Left renal cortex interstitium (tissue), 4 donors: ENCODE measurements at places on chromosomes 12 and 14. TPM values are rescaled to one million over a fixed set of nuclear protein-coding genes. Genes with fewer than 3 reads are reported as not detected.

- no peak for DNase-seq
These were observed 77.9 kb upstream of the SOX5 start for GRCh38 chr12:24027352-24027751.

- no peak for DNase-seq
These were observed 304.3 kb upstream of the KITLG start for GRCh38 chr12:88884600-88884999.

DNA sequence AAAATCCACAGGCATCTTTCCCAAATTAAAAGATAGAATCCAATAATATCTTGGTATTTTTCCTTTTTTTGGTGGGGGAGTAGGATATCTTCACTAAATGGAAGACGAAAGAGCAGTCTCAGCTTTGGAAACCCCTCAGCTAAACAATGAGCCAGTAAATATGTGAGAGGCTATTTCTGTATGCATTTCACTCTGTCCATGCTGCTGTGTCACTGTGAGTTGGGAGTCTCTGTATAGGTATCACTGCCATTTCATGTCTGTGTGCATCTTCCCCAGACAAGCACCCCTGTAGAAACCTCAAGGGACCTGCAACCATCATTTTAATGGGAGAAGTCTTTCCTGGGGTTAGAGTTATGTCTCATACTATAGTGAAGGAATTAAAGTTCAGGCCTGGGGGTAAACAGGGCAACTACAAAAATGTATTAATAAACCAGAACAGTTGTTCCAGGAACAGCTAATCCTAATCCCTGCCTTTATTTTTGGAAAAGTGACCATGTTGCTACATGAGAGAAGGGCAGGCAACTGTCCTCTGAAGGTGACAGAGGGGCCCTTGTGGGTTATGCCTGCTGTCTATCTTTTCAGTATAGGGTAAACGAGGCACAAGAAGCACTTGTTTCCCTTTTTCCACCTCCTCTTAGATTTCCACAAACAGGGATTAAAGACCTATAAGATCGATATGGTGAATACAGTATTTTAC is 11.3 kb upstream of the STAC3 start:
- no peak for DNase-seq

DNA sequence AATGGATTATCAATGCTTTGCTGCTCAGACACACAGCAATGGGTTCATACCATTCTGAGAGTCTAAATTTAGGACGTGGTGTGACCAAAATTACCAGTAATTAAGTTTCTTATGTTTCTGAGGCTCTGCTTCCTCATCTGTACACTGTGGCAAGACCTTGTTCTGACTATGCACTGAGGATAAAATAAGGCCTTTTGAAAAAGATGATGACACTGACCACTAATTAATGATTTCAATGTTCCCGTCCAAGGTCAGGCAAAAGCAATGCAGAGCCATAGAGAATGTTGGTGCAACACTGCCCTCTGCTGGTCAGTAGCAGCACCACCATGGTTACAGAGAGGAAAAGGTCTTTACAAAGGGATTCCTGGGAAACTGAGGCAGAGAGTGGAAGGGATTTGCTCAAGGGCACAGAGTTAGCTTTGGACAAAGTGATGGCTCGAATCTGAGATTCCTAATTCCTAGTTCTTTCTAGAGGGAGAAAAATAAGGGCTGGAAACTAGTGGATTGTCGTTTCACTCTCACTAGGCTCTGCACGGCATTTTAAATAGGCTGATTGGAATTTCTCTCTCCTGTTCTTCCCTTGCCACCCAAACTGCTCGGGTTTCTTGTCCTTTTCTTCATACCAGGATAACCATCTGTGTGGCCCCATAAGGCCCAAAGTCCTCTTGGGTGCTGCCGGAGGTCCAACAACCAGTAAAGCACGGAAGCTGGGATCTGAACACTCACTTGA is 22.3 kb upstream of the P2RX7 start:
- no peak for DNase-seq

GRCh38 chr14:96126783-96127271 is 77.8 kb upstream of the BDKRB2 start:
- no peak for DNase-seq

DNA sequence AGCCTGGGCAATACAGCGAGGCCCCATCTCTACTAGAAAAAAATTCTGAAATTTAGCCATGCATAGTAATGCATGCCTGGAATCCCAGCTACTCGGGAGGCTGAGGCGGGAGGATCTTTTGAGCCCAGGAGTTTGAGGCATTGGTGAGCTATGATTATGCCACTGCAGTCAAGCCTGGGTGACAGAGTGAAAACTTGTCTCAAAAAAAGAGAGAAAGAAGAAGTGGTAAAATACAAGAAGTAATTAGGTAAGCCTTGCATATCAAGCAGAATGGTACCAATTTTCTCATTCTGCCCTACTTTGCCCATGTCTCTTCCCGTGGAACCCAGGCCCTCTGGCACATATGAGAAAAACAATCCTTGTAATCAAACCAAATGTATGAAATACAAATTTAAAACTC is 70.7 kb downstream of the SUSD6 start:
- DNase-seq, result no peak

DNA sequence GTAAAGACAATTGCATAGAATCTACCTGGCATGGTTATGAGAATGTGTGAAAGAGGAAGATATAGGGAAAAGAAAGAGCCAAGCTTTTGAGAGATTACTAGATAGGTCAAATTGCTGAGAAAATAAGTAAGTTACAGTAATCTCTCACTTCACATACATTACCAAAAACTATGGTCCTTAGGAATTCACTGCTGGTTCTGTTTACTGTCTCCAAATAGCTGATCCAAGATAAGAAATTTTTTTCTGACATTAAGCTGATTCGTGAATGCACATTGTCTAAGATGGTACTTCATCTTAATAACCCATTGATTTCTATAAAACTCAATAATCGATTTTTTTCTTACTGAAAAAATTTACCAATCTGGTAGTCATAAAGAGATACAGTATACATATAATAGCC is 17.4 kb downstream of the SIX1 start:
- DNase-seq, result no peak

DNA sequence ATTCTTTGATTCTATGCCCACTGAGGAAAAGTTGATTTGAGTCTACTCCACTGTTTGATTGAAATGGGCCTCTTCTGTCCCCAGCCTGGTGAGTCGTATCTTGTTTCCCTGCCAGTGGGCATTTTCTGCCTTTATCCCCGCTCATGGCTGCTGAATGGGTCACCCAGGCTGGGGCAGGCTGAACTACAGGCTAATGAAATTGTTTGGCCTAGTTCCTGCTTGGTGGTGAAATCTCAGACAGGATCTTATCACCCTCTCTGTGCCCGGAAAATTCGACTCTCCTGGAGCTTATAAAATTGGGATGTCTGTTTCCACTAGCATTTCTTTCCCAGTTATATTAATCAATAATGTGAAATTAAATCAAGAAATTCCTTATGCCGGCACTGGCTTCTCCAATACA is 65.0 kb downstream of the CHST11 start:
- DNase-seq, result no peak

GRCh38 chr12:47236109-47236714 is 156.5 kb upstream of the AMIGO2 start:
- DNase-seq, result no peak

DNA sequence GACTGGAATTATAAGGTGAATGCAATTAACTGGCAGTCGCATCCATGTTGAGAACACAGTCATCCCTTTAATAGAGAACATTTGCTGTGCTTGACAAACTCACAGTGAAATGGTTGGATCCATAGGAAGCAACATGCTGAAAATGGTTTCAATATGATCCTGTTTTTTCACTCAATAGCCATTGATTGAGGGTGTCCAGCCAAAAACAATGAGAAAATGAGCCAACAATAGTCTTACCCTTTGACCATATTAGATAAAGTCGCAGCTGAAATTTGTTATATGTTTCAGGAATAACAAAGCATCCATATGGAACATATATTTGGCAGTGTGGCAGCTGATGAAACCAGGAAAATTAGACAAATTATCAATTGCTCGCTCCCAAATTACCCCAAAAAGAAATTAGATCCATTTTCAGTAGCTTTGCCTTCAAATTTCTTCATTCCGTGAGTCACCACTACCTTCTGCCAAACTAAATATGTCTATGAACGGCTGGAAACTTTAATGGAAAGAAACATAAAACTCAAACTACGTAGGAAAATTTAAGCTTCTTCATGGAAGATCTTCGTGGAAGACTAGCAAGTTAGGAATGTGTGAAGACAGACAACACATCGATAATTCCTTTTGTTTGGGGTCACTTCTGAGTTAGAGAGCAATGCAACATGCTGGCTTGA is 17.4 kb downstream of the IGF1 start:
- DNase-seq, result no peak

- no peak for DNase-seq
These were observed 259.2 kb upstream of the RMST start for GRCh38 chr12:97203408-97203807.

- DNase-seq, result no peak
These were observed 574 bp upstream of the FANCM start for GRCh38 chr14:45135156-45135555.

DNA sequence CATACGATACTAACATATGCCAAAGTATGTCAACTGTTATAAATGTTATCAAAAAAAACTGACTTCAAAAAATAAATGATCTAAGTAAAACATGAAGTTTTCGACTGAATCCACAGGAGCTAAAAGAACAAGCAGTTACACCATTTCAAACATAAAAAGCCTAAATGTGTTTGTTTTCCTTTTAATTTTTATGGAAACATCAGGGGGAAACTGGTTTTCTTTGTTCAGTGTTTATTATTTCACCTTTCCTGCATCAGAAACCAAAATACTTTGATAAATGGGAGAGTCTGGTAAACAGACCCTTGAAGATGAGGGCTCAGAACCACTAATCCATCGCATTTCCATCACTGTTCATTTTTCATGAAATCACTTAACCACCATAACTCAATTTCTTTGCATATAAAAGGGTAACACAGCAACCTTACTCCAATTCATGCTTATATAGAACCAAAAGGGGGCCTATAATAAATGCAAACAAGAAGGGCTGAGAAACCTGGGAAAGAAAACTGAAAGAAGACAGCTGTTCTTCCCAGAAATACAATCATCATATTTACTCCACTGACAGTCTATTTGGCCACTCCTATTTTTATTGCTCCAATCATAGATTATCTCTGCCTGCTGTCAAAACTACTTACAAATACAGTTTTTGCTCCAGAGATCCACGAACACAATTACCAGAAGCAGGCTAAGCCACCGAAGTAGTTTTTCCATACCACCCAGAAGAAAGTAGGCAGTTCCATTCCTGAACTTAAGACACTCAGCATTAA is 17.0 kb downstream of the FGD6 start:
- no peak for DNase-seq

GRCh38 chr12:60043236-60043635 is 447.4 kb downstream of the SLC16A7 start:
- DNase-seq, result no peak

DNA sequence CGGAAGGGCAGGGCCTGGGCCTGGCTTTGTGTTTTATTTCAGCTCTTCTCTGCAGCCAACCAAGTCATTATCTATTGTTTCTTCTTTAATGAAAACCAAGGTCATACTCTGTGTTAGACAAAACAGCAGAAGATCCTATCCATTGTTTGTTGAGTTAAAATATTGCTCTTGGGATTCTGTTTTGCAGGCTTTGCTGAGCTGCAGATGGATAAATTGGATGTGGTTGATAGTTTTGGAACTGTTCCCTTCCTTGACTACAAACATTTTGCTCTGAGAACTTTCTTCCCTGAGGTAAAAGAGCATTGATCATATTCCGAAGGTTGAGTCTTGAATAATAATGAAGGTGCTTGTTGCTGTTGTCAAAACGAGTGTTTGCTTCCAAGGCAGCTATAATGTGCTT is 106.6 kb downstream of the PLXNC1 start:
- DNase-seq, result no peak

GRCh38 chr12:112964067-112964670 is 14.2 kb upstream of the OAS2 start:
- no peak for DNase-seq

- no peak for DNase-seq
These were observed 335 bp downstream of the GCN1 start for GRCh38 chr12:120194226-120194533.

GRCh38 chr12:2488596-2488995 is 306.2 kb upstream of the FKBP4 start:
- no peak for DNase-seq

DNA sequence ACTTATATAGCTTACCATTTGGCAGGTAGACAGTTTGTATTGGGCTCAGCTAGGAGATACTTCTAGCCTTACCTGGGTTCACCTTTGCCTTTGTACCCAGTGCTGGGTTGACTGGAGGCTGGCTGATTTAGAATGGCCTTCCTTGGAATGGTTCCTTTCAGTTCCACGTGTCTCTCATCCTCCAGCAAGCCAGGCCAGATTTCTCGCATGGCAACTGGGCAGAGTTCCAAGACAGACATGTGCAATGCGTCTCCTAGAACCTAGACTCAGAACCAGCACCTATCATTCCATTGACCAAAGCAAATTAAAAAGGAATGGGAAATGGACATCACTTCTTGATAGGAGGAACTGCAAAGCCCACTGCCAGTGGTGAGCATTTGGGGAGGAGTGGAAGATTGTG is 79.1 kb upstream of the BDKRB2 start:
- no peak for DNase-seq

DNA sequence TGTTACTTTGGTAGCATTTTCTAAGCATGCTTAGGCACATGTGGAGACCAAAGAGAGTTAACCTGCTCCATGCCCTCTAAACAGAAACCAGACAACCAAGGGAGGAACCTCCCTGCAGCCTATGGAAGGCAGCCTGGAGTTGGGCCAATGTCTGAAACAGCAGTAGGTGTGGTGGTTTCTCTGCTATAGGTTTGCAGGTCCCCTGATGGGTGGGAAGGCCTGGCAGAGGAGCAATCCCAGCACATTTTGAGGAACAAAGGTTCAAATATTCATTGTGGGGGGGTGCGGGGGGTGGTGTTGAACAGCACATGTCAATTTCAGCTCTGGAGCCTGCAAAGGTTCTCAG is 65.4 kb downstream of the DACT1 start:
- no peak for DNase-seq

GRCh38 chr12:26112232-26112631 is 12.6 kb downstream of the BHLHE41 start:
- DNase-seq, result no peak

- DNase-seq, result no peak
These were observed at the start of gene ANKRD33 for GRCh38 chr12:51887476-51888315. ANKRD33 (plus strand) TSS chr12:51888103; CDS start chr12:51888187, 84 bp downstream.

GRCh38 chr14:68173227-68173972 is 353.8 kb downstream of the RAD51B start:
- DNase-seq, result no peak

KCNA1 gene
- 0.07 TPM for polyA plus RNA-seq

PTGER2 gene
- polyA plus RNA-seq, result 5.6 TPM

IRAK3 gene
- 3.9 TPM for polyA plus RNA-seq

MYO1H gene
- polyA plus RNA-seq, result 2.0 TPM

KCNMB4 gene
- 27.7 TPM for polyA plus RNA-seq

OAS2 gene
- 5.5 TPM for polyA plus RNA-seq

NELL2 gene
- polyA plus RNA-seq, result 12.4 TPM

NUP37 gene
- polyA plus RNA-seq, result 34.5 TPM

KRT7 gene
- 61.8 TPM for polyA plus RNA-seq

MYL2 gene
- not detected for polyA plus RNA-seq

FOXN4 gene
- polyA plus RNA-seq, result 1.6 TPM

ASB2 gene
- polyA plus RNA-seq, result 0.30 TPM

SERPINA5 gene
- 14.1 TPM for polyA plus RNA-seq
